ENCODE measurements at places on chromosomes 3 and 15. TPM values are rescaled to one million over a fixed set of nuclear protein-coding genes. Genes with fewer than 3 reads are reported as not detected.

GRCh38 chr15:80478075-80478474 lies 73.9 kb downstream of the ARNT2 start:
- no peak for DNase-seq

CDCP1 gene
- total RNA-seq, result not detected

- no peak for DNase-seq
Measured at GRCh38 chr15:50138391-50138790, 19.4 kb upstream of the ATP8B4 start.

GRCh38 chr3:187677604-187678003 lies 7.4 kb upstream of the SST start:
- DNase-seq, result no peak

DNA sequence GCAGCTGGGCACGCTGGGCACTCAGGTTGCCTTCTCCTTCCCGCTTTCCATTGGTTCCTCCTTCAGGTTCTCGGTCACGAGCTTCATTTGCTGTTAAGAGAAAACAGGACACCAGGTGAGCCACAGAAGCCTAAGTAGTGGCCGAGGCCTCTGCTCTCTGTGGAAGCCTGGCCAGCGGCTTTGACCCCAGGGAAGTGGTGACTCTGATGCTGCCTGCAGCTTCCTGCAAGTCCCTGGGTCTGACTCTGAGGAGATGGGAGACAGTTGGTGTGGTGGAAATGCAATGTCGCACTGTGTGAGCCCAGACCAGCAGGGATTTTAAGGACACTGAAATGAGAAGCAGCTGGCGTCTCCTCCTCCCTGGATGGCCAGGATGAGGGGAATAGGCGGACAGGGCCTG lies 80.5 kb downstream of the SNRK start:
- no peak for DNase-seq

GRCh38 chr3:62100282-62100989 lies 272.9 kb downstream of the FEZF2 start:
- DNase-seq, result no peak
